ENCODE measurements at places on chromosomes 7 and 10.
A peak's percentile ranks its signal among the peaks of the same experiment; 100 is the strongest.

DNA sequence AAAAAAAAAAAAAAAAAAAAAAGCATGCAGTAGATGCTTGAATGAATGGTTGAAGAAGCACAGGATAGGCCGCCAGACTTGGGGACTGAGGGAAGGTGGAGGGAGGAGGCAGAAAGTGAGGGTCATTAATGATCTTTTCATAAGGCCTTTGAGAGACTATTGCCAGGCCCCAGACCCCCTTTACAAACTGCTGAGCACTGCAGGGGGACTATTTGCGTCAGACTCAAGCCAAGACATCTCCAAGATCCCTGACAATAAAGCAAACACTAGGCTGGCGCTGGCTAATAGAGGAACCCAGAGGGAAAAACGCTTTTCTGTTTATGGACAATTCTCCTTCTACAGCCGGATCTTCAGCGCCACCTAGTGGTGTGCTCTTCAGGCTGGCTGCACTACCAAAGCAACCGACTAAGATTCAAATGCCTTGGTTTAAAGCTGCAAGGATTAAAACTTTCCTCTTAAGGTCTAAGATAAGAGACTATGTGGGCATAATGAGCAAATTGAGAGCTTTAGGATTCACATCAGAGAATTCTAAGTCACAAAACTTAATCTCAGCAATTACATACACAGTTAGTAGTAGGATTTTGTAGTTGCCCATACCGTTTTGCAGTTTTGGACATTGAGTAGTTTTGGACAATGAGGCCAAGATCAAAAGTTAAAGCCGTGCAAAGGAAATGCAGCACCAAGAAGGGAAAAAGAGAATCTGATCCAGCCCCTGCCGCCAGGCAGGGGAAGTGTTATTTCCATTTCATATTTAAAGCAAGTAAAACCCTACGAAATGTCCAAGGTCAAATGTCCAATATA, 17.9 kb upstream of the AGK start:
- peak; percentile 53 for DNase-seq

DNA sequence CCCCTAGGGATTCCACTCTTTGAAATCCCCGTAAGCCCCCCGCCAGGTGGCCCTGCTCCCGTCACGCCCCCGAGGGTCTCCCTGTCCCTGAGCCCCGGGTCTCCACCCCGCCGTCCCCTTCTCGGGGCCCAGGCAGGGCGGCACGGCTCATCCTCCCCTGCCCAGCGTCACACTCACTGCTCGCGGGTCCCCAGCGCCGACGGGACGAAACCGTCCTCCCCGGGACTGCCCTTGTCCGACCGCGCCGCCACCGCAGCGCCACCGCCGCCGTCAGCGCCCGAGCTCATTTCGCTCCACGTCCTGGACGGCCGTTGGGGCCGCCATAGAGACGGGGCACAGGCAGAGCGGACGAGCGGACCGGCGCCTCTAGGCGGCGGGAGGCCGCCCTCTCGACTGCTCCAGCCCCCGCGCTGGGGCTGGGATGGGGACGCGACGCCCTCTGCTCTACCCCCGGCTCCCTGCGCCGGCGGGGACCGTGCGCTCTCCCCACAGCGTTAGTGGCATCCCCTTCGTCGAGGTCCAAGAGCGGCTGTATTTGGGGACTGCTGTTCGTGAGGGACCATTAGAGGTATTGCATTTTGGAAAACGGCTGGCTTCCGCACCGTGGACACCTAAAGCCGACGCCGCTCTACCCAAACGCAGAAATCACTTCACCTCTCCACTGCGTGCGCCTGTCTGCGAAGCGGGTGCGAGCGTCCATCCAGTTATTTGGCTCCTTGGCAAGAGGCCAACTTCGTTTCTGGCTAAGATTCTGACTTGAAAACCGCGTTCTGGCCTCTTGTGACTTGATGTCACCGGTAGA, at the start of gene EEF1AKMT2:
Gene EEF1AKMT2, minus strand, starts transcription at position 341 of the 802 bp plus-strand sequence. Its CDS starts 54 bp downstream, at position 287.
- peak; percentile 79 for DNase-seq

DNA sequence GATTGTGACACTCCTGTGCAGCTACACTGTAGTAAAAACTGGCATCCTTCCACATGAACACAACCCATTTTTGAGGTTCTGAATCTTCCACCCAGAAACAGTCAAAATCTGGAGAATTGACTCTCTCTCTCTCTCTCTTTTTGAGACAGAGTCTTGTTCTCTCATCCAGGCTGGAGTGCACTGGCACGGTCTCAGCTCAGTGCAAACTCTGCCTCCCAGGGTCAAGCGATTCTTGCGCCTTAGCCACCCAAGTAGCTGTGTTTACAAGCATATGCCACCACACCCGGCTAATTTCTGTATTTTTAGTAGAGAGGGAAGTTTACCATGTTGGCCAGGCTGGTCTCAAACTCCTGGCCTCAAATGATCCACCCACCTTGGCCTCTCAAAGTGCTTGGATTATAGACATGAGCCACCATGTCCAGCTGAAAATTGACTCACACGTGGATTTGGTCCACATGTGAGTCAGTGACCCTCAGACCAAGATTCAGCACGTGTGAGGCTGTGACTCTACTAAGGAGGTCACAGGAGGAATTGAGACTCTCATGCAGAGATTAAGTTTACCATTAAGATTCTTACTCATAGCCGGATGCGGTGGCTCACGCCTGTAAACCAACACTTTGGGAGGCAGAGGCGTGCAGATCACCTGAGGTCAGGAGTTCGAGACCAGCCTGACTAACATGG, 12.1 kb upstream of the ZNF107 start:
- DNase-seq = no peak

DNA sequence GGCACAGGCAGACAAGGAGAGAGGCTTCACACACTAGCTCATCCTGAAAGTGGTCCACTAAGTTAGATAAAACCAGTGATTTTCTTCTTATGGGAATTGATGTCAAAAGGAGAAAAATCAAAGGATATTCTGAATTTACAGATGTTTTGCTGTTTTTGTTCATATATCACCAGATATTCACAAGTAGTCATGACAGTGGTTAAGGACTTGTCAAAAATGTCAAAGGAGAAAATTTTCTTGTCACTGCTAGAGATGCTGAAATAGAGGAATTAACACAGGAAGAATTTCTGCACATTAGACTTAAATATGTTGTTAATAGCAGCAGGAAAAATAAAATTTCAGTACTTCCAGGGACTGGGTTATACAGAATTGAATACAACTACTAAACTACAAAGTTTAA, 78.3 kb downstream of the PRTFDC1 start:
- DNase-seq = no peak

GRCh38 chr10:91198781-91199180, 21.7 kb upstream of the PCGF5 start:
- DNase-seq = no peak

- no peak for DNase-seq
Observed at GRCh38 chr7:88363249-88363648, 56.6 kb upstream of the STEAP4 start.

- DNase-seq = no peak
Observed at GRCh38 chr7:126529254-126529653, 723.5 kb downstream of the GRM8 start.

- no peak for DNase-seq
Observed at GRCh38 chr10:112184052-112184371, 447 bp upstream of the GPAM start.

GRCh38 chr10:62732841-62733653, 71.5 kb upstream of the ADO start:
- DNase-seq = peak; percentile 46

- no peak for DNase-seq
Observed at GRCh38 chr10:124746992-124747391, 2.8 kb upstream of the FAM53B start.

DNA sequence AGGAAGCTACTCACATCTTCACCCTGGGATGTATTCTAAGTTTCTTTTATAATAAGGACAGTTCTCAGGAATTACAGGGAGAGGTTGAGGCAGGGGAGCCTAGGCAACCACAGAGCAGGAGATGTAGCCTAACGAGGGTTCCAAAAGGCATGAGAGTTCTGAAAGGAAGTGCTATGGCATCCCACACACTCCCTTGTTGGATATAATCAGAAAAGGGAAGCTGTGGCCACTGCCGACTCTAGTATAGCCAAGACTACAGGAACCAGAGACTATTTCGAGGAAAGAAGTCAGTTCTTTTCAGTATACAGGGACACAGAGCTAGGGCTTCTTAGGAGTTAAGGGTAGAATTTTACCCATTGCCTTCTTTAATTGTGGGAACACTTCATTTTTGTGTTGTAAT, 11.0 kb downstream of the PRR15 start:
- no peak for DNase-seq

- DNase-seq = no peak
Observed at GRCh38 chr7:95157381-95157780, 167.0 kb downstream of the PON1 start.

DNA sequence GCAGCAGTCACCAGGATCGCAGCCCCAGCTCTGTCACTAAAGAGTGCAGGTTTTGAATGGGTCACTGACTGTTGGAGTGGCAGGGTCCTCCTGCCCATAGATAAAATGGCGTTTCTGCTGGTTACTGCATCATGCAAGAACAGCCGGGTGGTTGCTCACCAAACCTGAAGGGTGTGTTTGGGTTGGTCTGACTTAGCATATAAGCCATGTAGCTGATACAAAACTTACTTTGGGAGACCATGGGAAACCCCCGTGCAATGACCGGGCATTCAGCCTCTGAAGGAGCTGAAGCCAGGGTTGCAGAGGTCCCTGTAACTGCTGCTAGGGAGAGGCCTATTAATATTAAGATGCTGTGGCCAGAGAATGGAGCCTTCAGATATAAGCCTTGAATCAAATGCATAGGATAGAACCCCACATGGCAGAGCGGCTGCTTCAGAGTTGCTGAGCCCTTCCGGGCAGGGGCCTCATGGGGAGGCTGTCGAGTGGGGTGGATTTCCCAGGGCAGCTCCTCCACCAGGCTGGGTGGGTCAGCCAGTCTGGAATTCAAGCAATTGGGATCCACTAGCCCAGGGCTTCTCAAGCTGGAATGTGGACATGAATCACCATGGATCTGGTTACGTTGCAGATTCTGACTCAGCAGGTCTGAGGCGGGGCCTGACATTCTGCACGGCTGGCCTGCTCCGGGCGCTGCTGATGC, 70.9 kb upstream of the CTBP2 start:
- no peak for DNase-seq

GRCh38 chr10:129546106-129546505, 79.1 kb downstream of the MGMT start:
- DNase-seq = no peak

DNA sequence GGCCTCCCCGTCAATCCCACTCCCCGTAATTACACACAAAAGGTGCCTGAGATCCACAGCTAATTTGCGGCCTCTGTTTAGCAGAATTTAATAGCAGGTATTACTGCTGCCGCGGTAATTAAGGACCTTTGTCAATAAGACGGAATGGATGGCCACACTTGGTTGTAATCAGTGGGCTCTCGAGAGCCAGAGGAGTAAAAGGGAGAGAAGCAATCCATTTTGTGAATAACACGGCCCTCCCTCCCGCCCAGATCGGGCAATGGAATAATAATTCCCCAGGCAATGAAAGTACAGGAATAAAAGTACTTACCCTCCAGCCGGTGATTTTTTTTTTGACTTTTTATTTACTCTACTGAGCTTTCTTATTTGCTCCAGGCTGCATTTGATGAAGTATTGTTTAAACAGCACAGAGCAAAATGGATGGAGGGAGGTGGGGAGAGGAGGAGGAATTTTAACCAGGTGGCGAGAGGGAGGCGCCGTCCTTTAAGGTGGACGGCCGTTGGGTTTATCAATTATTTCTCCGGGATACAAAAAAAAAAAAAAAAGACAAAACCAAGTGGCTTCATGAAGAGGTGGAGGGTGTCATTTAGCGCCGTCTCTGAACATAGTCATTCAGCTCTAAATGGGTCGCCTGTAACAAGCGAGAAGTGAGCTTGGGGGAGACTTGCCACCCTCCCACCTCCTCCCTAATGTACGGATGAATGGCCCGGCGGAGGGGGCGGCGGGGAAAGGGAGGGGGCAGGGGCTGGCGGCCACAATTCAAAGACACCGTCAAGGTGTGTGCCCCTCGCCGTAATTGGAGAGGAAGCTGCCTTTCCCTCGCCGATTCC, 120.3 kb downstream of the BUB3 start:
- DNase-seq = no peak

GRCh38 chr10:71554671-71555070, 158.0 kb downstream of the CDH23 start:
- no peak for DNase-seq

DNA sequence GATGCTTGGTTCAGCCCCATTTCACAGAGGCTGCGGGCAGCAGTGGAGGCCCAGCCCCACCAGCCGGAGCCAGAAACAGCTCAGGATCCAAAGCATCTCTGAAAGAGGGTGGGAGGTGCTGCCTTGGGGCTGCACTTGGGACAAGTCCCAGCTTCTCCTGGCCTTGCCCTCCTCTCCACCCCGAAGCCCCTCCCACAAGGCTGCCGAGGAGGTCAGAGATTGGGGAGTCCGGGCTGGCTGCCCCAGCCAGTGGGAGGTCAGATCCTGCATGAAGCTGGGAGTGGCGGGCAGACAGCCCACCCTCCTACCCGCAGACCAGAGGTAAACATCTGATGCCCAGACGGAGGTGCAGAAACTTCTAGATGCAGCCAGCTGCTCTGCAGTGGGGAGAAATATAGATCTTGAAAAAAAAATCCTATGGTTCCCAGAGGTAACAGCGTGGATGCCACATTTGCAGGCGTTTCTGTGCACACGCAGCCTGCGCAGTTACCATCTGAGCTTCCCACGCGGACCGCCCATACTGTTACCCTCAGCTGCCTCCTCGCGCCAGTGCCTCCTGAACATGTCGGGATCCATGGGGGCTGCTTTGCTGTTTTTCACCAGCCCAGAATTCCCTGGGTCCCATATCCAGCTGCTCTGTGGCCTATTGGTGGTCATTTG, 36.9 kb upstream of the GNA12 start:
- no peak for DNase-seq

- DNase-seq = no peak
Observed at GRCh38 chr10:119896061-119896655, 3.6 kb downstream of the SEC23IP start.

- DNase-seq = no peak
Observed at GRCh38 chr10:63213489-63213888, 80.4 kb downstream of the NRBF2 start.

- no peak for DNase-seq
Observed at GRCh38 chr10:92011560-92012214, 88.1 kb downstream of the BTAF1 start.

- no peak for DNase-seq
Observed at GRCh38 chr10:98006266-98006665, 24.2 kb downstream of the CRTAC1 start.

DNA sequence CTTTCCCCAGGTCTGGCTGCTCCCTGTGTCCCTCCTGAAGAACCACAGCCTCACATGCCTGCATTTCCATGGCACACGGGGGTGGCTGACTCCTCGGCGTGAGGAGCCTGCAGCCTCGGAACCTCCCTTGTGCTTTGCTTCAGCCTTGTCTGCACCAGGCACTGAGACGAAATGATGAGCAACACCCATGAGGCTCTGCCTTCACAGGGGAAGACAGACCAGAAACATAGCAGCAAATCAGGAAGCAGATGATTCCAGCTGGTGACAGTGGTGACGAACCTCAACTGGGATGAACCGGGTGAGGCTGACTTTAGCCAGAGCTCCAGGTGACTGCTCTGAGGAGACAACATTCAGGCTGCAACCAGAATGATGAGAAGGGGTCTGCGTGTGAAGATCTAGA, 84.5 kb upstream of the SMNDC1 start:
- no peak for DNase-seq

DNA sequence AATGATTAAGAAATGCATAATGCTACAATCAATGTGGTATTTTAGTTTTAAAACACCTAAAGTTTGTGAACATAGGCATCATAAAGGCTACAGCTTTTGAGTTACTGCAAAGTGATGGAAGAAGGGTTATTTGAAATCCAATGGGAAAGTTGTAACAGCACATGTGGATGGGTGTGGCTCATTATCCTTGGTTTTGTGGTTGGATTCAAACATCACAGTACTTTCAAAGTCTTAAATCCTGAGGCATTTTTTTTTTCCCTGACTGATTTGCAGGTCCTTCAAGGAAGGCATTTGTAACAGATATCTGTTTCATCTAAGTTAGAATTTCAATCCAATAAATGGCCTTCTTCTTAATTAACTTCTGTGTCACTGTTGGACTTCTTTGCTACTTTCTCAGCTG, 9.8 kb upstream of the SHTN1 start:
- no peak for DNase-seq

All from effector memory CD8-positive, alpha-beta T cell (primary cell).